ENCODE measurements at places on chromosomes 2 and 18.

GRCh38 chr2:101830555-101830954 is 133.0 kb downstream of the MAP4K4 start:
- DNase-seq, result no peak

- DNase-seq, result no peak
Observed at GRCh38 chr2:18209934-18210639, 331.6 kb downstream of the KCNS3 start.

- DNase-seq, result no peak
Observed at GRCh38 chr18:8932866-8933265, 169.6 kb upstream of the NDUFV2 start.

- DNase-seq, result no peak
Observed at GRCh38 chr2:112866128-112866835, 29.7 kb upstream of the IL1B start.

- DNase-seq, result no peak
Observed at GRCh38 chr2:215498431-215498830, 62.6 kb upstream of the FN1 start.

DNA sequence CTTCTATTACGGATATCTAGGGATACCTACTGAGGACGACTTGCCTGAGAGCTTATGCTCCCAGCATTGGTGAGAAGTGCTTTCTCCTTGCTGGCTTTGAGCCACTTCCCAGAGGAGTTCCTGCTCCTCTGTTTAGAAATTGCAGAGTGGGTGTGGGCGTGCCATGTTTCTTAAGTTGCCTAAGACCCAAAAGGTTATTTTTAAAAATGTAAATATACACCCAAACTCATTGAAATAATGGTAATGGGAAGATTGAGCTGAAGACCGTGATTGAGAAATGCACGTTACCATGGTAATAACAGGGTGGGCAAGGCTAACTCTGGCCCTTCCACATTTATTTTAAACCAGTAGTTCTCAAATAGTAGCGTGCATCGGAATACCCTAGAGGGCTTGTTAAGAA is 17.2 kb upstream of the TMEM200C start:
- no peak for DNase-seq

DNA sequence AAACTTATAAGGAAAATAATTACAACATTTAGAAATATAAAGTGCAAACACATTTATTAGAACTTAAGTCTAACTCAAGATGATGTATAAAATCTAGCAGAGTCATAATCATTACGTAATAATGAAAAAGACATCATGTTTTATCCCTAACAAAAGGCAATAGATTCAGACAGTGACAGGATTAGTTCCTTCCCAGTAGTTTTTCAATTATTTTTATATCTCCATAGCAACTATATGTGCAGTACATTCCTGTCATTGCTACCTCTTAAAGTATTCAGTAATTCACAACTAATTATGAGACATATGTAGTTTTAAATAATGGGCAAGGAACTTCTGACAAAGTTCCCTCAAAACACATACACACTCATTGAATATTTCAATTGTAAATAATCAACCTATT is 687.9 kb downstream of the CCDC85A start:
- no peak for DNase-seq

DNA sequence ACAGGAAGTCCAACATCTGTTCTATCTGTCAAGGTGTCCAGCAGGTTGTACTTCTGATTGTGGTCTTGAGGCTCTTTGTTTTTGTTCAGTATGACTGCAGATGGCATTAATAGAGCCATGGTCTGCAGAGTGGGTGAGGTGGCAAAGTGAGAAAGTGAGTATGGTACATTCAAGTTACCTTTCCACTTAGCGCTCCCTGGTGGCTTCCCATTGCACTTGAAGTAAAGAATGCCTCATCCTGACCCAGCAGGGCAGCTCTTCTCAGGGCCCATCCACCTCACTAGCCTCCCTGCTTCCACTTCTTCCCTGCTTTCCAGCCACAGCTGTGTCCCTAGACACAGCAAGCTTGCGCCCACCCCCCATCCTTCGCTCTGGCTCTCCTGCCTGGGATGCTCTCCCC is 148.0 kb upstream of the ALPP start:
- DNase-seq, result no peak

GRCh38 chr2:44940732-44941464 is 604 bp upstream of the SIX3 start:
- DNase-seq, result no peak

- DNase-seq, result no peak
Observed at GRCh38 chr2:64606479-64607363, 47.0 kb downstream of the SERTAD2 start.

DNA sequence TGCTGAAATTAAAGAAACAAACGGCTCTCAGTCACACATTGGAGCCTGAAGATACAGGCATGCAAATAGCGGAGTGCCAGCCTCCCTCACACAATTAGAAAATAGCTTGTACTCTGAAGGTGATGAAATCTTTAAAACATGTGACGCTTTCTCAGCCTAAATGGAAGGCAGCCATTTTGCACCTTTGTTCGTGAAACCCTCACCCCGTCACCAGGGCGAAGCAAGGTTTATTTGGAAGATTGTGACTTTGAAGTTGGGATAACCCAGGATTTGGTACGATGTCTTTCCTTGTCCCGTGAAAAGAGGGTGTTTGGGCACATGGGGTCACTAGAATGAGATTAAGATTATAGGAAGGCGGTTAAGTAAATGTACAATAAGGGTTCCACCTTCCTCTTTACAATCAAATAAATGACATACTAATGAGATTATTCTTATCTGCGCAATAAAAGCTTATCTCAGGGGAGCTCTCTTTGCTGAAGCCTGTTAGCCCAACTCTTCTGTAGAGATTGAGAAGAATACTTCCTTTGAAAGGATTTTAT is 4.2 kb downstream of the SH3BP4 start:
- DNase-seq, result no peak

DNA sequence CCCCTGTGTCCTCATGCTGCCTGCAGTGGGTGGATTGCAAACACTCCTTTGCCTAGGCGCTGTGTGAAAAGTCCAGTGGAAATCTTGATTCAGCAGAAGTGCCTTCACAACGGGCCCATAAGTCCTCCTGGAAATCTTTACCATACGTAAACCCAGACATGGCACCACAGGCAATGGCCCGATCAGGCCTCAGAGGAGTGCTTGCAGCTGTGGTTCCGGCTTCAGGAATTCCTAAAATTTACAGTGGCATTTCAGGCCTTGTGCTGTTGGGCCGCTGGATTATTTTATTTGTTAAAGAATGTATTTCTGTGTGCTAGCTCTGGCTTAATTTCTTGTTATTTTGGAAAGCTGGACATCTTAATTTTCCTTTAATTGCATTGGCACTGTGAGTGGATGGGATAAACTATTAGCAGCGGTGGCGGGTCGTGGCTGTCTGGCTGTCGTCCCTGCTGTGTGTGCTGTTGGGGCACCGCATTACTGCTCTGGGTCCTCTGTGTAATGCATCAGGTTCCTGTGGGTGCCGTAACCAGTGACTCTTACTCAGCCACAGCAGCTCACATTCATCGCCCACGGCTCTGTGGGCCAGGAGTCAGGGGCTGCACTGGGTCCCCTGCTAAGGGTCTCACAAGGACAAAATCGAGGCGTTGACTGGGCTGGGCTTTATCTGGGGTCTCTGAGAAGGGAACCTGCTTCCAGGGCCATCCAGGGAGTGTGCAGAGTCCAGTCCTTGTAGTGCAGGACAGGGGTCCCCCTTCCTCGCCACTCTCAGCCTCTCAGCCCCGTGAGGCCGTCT is 73.1 kb downstream of the RTP5 start:
- no peak for DNase-seq
